Common myeloid progenitor, CD34-positive (primary cell): ENCODE measurements at places on chromosomes 11 and 22.
A peak's percentile ranks its signal among the peaks of the same experiment; 100 is the strongest.

DNA sequence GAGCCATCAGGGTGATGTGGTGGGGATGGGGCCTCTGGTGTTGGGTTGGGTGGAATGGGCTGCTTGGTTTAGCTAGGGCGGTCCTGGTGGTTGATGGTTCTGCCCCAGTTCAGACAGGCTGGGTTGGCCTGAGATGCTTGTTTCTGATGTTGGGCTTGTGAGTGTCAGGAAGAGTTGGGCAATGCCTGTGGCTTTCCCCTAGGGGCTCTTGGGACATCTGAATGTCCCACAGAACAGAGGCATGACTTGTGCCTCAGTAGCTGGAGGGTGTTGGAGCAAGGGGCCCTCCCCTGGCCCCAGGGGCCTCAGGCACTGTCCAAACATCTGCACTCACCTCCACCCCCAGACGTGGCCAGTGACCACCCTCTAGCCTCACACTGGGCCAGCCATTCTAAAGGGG is 14.0 kb upstream of the CTSD start:
- no peaks in the 10 kb centered on the region for H3K27me3 ChIP-seq
- H3K27ac ChIP-seq, result no peak overlapping the region
- H3K4me3 ChIP-seq, result no peak overlapping the region
- H3K4me1 ChIP-seq, result peaks cover 38% of the 10 kb centered on the region
- DNase-seq, result no peak

GRCh38 chr11:130490682-130491449 is 42.4 kb downstream of the ADAMTS15 start:
- H3K4me3 ChIP-seq, result no peak overlapping the region
- no peaks in the 10 kb centered on the region for H3K27me3 ChIP-seq

- DNase-seq, result no peak
- no peaks in the 10 kb centered on the region for H3K4me1 ChIP-seq
- H3K27ac ChIP-seq, result no peak overlapping the region
Observed at GRCh38 chr11:102121329-102121728, 11.1 kb downstream of the YAP1 start.

GRCh38 chr11:111299101-111300026 is 1.0 kb downstream of the POU2AF3 start:
- DNase-seq, result peak; percentile 20
- peak overlapping the region; percentile 42 for H3K4me3 ChIP-seq
- peaks cover 15% of the 10 kb centered on the region for H3K4me1 ChIP-seq
- peaks cover 46% of the 10 kb centered on the region for H3K27me3 ChIP-seq

GRCh38 chr22:47300698-47301405 is 538.4 kb downstream of the TBC1D22A start:
- no peak overlapping the region for H3K4me3 ChIP-seq
- no peaks in the 10 kb centered on the region for H3K36me3 ChIP-seq
- no peak overlapping the region for H3K27ac ChIP-seq
- DNase-seq, result no peak
- no peaks in the 10 kb centered on the region for H3K27me3 ChIP-seq
- H3K4me1 ChIP-seq, result no peaks in the 10 kb centered on the region

DNA sequence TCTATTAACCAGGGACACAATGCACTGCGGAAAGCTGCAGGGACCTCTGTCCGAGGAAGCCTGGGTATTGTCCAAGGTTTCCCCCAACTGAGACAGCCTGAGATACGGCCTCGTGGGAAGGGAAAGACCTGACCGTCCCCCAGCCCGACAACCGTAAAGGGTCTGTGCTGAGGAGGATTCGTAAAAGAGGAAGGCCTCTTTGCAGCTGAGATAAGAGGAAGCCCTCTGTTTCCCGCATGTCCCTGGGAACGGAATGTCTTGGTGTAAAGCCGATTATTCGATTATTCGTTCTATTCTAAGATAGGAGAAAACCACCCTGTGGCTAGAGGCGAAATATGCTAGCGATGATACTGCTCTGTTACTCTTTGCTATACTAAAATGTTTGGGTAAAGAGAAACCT is 5.2 kb downstream of the BET1L start:
- peaks cover 48% of the 10 kb centered on the region for H3K4me1 ChIP-seq
- peak; percentile 40 for DNase-seq
- H3K4me3 ChIP-seq, result no peak overlapping the region
- H3K27me3 ChIP-seq, result no peaks in the 10 kb centered on the region
- peaks cover 17% of the 10 kb centered on the region for H3K36me3 ChIP-seq

- no peak overlapping the region for H3K4me3 ChIP-seq
- H3K27me3 ChIP-seq, result peaks cover 3% of the 10 kb centered on the region
- H3K4me1 ChIP-seq, result no peaks in the 10 kb centered on the region
Observed at GRCh38 chr22:50602338-50602700, 1.7 kb downstream of the MAPK8IP2 start.

DNA sequence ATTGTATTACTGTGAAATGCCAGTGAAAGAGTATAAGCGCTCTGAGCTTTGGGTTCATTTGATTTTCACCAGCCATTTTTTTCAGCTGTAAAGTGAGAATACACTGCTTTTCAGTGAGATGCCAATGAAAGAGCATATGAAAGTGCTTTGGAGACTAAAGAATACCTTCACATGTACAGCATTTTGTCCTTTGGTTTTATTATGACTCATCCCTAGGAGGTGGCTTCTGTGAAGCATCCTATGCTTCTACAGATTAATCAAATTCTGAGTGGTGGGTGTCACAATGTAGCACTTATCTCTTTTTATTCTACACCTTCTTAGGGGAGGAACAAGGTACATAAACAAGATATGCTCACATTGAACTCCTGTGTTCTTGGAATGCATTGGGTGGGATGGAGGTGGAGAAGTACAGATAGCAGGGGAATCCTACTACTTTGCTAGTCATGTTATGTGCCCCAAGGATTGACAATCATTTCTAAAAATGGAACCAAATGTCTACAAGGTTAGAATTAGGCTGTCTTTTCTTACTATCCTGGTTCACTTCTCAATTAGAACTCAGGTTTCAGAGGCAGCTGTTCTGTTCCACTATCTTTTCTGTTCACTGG is 18.7 kb downstream of the TRIM44 start:
- peaks cover 5% of the 10 kb centered on the region for H3K36me3 ChIP-seq
- H3K27ac ChIP-seq, result no peak overlapping the region
- no peaks in the 10 kb centered on the region for H3K27me3 ChIP-seq
- H3K4me3 ChIP-seq, result no peak overlapping the region
- H3K4me1 ChIP-seq, result peaks cover 12% of the 10 kb centered on the region
- DNase-seq, result no peak

- DNase-seq, result no peak
- H3K27me3 ChIP-seq, result no peaks in the 10 kb centered on the region
- H3K27ac ChIP-seq, result no peak overlapping the region
Observed at GRCh38 chr22:17552737-17553136, 10.6 kb upstream of the SLC25A18 start.

DNA sequence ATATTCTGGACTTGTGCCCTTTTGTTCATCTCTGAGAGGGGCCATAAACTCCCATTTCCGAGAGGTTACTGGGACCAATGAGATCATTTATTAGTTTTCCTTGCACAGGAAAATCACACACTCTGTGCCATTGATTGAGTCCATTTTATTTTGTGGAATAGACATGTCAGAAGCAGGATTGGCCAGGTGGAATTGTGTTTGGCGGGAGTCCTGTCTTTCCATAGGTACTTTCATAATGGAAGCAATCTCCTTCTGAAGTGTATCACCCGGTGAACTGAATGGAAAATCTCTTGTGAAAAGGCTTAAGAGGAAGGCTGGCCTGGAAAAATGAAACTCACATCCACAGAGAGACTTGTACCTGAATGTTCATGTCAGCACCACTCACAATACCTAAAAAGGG is 63.0 kb upstream of the PARVG start:
- H3K4me3 ChIP-seq, result no peak overlapping the region
- H3K36me3 ChIP-seq, result peaks cover 21% of the 10 kb centered on the region
- H3K4me1 ChIP-seq, result no peaks in the 10 kb centered on the region
- H3K27ac ChIP-seq, result no peak overlapping the region

DNA sequence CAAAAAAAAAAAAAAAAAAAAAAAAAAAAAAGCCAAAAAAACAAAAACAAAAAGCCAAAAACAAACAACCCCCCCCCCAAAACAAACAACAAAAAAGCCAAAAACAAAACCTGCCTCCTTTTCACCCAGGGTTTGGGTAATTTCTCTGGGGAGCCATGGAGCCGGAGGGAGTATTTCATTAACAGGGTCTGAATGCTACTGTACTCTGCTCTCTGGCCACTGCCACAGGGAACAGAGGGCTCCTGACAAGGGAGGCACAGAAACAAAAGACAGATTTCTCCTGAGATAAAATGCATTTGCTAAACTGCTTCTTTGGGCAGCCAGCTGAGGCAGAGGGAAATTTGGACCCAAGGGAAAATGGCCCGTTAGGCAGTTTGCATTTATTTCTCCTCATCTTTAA is 266.0 kb upstream of the SYN3 start:
- H3K4me3 ChIP-seq, result no peak overlapping the region
- H3K27me3 ChIP-seq, result no peaks in the 10 kb centered on the region
- H3K27ac ChIP-seq, result no peak overlapping the region
- no peak for DNase-seq

- no peak for DNase-seq
- H3K36me3 ChIP-seq, result no peaks in the 10 kb centered on the region
Observed at GRCh38 chr11:33635161-33635560, 65.5 kb downstream of the C11orf91 start.

- peak overlapping the region; percentile 75 for H3K27ac ChIP-seq
- H3K4me3 ChIP-seq, result peak overlapping the region; percentile 60
- no peaks in the 10 kb centered on the region for H3K27me3 ChIP-seq
- H3K4me1 ChIP-seq, result peaks cover 30% of the 10 kb centered on the region
- H3K36me3 ChIP-seq, result no peaks in the 10 kb centered on the region
Observed at GRCh38 chr22:45670981-45671782, 452 bp upstream of the ATXN10 start.

DNA sequence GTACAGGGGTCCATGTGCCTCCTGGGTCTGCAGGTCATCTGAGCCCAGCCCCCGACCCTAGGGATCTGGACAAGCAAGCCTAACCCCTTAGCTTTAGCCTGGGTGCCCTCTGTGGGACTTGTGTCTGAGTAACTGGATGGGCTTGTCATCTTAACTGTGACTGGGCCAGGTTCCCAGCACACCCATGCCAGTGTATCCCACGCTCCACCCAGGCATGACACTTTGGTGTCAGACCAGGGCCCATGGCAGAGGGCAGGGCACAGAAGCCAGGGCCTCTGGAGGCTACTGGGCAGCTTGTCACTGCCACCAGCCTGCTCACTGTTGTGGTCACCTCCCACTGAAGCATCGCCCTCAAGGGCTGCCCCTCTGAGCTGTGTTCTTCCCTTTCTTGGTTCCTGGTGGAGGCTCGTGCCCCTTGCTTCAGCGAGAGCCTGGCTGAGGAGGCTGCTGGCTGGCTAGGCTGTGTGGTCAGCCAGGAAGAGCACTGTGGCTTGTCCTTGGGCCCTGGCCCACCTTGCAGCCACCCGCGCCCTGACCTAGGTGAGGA is 80.8 kb downstream of the ST3GAL4 start:
- H3K27me3 ChIP-seq, result no peaks in the 10 kb centered on the region
- no peaks in the 10 kb centered on the region for H3K36me3 ChIP-seq
- H3K27ac ChIP-seq, result no peak overlapping the region
- no peak for DNase-seq
- H3K4me3 ChIP-seq, result no peak overlapping the region
- no peaks in the 10 kb centered on the region for H3K4me1 ChIP-seq

DNA sequence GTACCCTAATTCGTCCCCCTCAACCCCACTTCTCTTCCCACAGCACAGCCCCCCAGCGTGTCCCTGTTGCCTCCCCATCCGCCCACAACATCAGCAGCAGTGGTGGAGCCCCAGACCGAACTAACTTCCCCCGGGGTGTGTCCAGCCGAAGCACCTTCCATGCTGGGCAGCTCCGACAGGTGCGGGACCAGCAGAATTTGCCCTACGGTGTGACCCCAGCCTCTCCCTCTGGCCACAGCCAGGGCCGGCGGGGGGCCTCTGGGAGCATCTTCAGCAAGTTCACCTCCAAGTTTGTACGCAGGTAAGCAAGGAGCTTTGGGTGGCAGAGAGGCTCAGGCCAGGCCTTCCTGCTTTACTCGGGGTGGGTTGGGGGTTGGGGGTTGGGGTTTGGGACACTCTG is 12.2 kb downstream of the RCOR2 start:
- H3K4me1 ChIP-seq, result no peaks in the 10 kb centered on the region
- no peaks in the 10 kb centered on the region for H3K27me3 ChIP-seq
- H3K4me3 ChIP-seq, result no peak overlapping the region
- no peak for DNase-seq
- peaks cover 45% of the 10 kb centered on the region for H3K36me3 ChIP-seq

DNA sequence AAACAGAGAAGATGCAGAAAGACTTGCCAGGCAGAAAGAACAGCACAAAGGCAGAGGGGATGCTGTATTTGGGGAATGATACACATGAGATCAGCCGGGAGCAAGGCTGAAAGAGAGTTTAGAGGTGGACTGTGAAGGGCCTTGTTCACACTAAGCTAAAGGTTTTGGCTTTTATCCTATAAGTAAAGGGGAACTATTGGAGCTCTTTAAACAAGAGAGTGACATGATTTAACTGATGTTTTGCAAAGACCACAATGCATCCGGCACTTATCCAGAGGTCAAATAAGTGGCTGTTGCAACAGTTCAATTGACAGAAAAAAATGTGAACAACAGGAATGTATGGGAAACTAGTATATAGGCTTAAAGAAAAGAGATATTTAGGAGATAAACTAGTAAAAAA is 64.7 kb upstream of the RRAS2 start:
- DNase-seq, result peak; percentile 62
- peaks cover 3% of the 10 kb centered on the region for H3K27me3 ChIP-seq
- H3K36me3 ChIP-seq, result no peaks in the 10 kb centered on the region
- H3K4me3 ChIP-seq, result no peak overlapping the region
- no peak overlapping the region for H3K27ac ChIP-seq
- H3K4me1 ChIP-seq, result peaks cover 26% of the 10 kb centered on the region

DNA sequence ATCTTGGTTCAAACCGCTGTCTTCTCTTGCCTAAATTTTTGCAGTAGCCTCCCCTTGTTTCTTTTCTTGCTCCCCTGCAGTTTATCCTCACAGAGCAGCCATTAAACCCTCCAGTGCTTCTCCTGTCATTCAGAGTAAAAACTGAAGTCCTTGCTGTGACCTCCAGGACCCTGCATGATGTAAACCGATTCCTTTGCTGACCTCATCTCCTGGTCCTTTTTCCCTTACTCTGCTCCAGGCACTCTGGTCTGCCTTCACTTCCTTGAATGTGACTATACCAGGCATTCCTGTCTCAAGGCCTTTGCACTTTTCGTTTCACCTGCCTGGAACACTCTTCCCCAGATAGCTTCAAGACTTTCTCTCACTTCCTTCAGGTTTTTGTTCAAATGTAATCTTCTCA is 152.0 kb downstream of the WNT11 start:
- H3K4me3 ChIP-seq, result no peak overlapping the region
- H3K4me1 ChIP-seq, result no peaks in the 10 kb centered on the region
- H3K36me3 ChIP-seq, result peaks cover 21% of the 10 kb centered on the region
- no peaks in the 10 kb centered on the region for H3K27me3 ChIP-seq
- H3K27ac ChIP-seq, result no peak overlapping the region
- DNase-seq, result no peak

GRCh38 chr22:32803020-32803737 is 1.7 kb downstream of the TIMP3 start:
- no peaks in the 10 kb centered on the region for H3K36me3 ChIP-seq
- H3K27me3 ChIP-seq, result no peaks in the 10 kb centered on the region
